ENCODE measurements at places on chromosomes 16 and 17.
A peak's percentile ranks its signal among the peaks of the same experiment; 100 is the strongest.

- DNase-seq, result no peak
Measured at GRCh38 chr17:29648005-29648404, 25.3 kb upstream of the CORO6 start.

- DNase-seq, result no peak
Measured at GRCh38 chr17:74110467-74110866, 93.0 kb upstream of the RPL38 start.

DNA sequence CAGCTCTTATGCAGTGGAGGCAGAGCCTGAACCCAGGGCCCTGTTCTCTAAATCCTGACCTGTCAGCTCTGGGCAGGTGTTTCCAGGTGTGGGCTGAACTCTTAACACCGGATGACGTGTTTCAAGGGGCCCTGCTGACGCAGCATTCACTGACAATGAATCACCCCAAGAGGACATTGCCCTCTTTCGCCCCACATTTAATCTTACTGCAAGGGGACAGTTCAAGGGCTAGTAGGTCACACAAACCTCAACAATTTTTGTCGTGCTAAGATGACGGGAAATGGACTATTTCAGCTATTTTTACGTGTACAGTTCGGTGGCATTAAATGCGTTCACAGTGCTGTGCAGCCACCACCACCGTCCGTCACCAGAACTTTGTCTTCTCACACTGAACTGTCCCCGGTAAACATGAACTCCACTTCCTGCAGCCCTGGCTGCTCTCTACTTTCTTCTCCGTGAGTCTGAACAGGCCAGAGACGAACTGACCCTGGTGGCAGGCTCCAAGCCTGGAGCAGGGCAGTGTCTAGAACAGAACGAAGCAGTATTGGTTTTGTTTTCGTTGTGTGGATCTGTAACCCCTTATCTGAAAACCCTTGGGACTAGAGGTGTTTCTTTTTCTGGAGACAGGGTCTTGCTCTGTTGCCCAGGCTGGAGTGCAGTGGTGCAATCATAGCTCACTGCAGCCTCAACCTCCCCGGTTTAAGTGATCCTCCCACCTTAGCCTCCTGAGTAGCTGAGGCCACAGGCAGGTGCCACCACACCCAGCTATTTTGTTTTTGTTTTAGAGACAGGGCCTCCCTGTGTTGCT, 88.4 kb upstream of the CIBAR2 start:
- DNase-seq, result no peak

DNA sequence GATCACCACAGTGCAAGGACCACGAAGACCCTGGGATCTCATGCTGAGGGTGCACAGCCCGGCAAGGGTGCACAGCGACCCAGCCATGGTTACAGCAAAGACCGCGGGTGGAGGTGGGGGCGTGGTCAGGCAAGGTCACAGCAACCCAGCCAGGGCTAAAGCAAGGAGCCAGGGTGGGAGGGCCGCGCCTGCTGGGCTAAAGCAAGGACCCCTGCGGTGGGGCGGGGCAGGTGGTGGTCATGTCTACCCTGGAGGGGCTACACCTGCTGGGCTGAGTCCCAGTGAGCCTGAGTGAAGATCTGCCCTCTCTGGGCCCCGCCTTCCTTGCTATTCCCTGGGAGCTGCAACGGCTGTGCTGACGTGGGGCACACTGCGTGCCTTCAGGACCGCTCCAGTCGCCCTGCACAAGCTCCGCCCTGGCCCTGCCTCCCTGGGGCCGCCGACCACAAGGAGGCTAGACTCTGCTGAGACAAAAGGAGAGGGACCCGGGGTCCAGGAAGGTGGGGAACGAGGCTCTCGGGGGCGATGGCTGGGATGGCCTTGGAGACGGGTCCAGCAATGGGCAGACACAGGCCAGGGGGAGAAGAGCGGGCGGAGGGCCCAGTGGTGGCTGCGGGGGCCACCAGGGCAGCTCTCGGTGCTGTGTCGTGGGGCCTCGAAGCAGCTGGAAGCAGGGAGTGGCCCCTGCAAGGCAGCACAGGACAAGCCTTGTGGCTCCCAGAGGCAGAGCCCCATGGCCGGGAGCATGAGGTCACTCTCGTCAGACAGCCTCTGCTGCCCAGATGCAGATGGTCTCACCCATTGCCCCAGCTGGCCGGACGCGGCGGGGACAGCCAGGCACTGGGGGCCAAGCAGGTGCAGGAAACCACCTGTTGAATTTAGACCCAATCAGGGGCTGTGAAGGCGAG, 52.8 kb downstream of the CBFA2T3 start:
- no peak for DNase-seq

DNA sequence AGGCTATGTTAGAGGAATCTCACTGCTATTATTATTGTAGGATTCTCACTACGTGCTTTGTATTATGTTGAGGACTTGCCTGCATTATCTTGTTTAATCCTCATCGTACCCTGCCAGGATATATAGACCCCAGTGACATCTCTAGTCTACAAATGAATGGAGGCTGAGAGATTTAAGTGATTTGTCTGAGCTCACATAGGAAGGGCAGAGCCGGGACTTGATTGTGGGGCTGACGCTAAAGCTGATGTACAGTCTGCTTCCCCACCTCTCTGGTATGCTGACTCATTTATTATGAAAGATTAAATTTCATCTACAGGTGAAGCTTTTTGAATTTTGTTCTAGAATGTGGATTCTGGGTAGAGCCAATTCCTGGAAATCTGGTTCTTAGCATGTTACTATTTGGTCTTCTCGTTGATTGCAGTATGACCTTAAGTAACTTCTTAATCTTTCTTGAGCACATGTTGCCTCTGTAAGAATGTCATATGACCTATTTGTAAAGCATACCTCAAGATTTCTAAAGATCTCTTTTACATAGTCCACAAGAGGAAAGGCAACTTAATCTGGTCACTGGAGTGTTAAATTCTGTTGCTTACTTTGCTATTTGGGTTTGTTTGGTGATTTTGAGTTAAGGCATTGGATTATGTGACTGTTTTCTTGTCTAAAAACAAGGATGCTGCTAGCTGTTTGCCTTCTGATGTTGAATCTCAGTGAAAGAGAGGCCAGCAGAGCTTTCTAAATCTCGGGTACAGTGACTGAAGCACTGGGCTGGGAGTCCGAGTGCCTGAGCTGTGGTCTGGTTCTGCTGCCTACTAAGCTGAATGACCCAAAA, 12.4 kb downstream of the METTL9 start:
- peak; percentile 92 for DNase-seq

GRCh38 chr17:20174588-20175265, 165.6 kb downstream of the SPECC1 start:
- DNase-seq, result no peak

DNA sequence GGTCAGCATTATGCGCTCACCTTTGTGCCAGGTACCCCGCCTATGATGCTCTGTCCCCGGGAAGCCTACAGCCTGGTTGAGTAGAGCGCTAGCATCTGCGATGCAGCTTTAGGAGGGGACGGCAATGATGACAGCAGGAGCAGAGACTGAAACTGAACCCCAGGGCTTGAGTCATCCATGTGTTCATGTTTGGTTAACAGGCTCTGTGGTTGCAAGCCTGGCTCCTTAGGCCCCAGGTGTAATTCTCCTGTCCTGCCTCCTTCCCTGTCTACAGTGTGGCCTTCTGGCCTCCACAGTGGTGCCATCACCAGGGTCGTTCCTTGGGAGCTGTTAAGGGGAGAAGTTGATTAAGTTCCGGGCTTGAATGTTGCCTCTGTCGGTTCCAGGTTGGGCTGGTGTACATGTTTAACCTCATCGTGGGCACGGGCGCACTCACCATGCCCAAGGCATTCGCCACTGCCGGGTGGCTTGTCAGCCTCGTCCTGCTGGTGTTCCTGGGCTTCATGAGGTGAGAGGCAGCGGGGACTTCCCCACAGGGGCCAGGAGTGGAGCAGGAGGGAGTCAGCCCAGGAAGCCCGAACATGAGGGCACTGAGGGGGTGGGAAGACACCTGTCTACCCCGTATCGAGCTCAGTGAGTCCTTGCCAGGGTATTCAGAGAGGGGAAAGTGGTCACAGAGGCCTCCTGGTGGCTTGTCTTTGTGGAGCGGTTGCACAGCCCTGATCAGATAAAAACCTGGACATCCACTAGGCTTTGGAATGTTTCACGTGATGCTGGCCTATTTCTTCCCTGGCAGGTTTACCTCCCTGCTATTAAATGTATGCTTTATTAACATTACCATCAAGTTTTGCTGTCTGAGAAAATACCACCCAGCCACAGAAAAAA, 9.2 kb upstream of the NAT9 start:
- no peak for DNase-seq

GRCh38 chr17:57402681-57403180, 146.4 kb downstream of the MSI2 start:
- DNase-seq, result peak; percentile 68

Data from NCI-H82 (cell line).